ENCODE measurements at places on chromosomes 4 and X.

GRCh38 chr4:151486168-151486567, 77.2 kb downstream of the FHIP1A start:
- no peak for DNase-seq

- DNase-seq = no peak
These were observed 77.1 kb downstream of the EIF4E start for GRCh38 chr4:98851806-98852205.

GRCh38 chr4:138013625-138014024, 228.5 kb downstream of the SLC7A11 start:
- no peak for DNase-seq

- DNase-seq = no peak
These were observed 221.2 kb downstream of the SPRY1 start for GRCh38 chr4:123617791-123618190.

DNA sequence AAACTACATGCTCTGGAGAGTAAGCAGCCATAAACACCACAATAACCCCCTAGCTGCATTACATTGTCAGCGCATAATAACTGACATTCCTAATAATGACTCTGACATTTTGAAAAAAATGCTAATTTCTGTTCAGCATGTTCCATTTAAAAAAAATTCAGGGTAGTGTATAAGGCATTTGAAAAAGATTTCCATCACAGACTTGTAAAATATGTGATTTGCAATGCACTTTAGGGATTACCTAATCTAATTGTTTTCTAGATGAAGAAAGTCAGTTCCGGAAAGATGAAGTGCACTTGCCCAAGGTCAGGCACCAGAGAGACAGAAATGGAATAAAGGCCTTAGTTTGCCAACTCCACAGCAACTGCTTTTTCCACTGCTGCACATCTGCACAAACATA, 55.3 kb downstream of the FANCB start:
- DNase-seq = no peak

- no peak for DNase-seq
These were observed 47.1 kb downstream of the FAM193A start for GRCh38 chr4:2583517-2583916.

- no peak for DNase-seq
These were observed 29.2 kb upstream of the ASMTL start for GRCh38 chrX:1481636-1482529.
